ENCODE measurements at places on chromosomes 4 and X.

DNA sequence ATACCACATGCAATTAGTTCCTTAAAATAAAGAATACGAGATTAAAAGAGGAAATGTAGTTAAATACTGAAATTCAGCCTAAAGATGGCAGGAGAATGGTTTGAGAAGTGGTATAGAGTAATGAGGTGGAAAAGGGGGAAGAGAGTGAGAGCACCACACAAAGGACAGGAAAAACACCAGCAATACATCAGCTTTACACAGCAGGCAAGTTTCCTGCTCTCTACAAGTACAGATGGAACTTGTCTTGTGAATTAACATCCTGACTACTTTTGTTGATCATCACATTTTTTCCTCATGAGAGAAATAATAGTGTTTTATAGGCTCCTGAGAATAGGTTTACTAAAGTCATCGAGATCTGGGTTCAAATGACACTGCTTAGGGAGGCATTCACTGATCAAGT, 2.9 kb upstream of the UNC5C start:
- DNase-seq = no peak

DNA sequence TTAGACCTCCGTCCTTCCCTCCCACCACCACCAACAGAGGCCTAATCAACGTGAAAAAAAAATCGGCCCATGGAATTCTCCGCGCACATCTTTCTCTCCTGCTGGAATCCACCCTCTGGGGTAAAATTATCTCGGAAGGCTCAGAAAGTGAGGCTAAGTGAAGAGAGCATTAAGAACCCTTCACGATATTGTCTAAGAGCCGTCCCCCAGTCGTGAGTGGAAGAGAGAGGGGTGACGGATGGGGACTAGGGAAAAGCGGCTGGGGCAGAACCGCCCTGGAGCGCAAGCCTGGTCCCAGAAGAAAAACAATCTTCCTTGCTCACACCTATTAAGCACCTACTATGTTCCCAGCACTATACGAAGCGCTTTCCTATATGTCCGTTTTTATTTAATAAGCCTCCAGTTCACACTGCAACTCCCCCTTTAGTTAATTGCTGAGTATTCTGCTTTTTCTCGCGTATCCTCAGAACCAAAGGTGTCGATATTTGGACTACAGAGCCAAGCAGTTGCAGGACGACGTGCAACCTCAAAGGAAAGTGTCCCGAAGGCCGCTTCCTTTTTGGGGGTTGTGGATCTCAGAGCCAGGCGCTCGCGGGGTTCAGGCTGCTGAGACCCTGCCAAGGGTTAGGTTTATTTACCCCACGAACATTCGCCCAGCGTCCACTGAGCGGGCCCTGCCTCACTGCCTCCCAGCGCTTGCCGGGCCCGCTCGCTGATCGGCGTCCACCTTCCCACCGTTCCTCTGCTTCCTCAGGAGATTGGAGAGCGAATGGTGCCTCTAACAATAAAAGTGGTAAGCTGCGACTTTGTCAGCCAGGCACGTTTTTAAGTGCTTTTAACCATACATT, 889 bp downstream of the MGARP start:
- no peak for DNase-seq

DNA sequence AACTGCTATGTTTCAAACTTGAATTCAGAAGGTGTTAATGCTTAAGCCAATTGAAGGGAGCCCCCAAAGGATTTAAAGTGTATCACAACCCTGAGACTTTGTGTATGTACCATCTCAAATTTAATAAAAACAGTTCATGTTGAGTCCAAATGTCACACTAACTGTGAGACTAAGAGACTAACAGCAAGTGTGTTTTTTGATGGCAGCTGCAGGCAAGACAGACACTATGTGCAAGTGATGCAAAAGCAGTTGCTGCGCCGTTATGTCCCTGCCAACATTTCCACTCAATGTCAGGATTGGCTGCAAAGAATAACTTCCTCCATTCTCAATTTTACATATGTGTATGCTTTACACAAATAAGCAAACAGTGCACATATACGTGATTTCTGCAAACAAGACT, 594.6 kb downstream of the IL15 start:
- no peak for DNase-seq

GRCh38 chr4:139957065-139957464, 196.9 kb downstream of the MAML3 start:
- no peak for DNase-seq

GRCh38 chr4:87848622-87849351, 16.0 kb downstream of the MEPE start:
- DNase-seq = peak; percentile 43

DNA sequence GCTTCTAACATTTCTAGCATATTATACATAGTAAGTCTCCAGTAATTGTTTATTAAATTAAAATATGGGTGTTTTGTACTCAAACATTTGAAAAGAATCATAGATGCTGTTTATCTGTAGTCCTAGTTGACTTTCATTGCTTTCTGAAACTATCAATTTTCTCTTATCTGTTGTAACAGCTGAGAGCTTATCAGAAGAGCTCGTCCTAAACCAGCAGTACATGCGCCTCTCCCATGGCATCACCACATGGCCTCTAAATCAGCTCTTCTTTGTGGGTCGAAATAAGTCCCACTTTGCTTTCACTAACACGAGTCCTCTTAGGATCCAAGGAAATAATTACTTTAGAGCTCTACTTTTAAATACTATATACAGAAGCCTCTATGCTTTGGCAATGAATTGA, 55.1 kb downstream of the PPP3CA start:
- no peak for DNase-seq

DNA sequence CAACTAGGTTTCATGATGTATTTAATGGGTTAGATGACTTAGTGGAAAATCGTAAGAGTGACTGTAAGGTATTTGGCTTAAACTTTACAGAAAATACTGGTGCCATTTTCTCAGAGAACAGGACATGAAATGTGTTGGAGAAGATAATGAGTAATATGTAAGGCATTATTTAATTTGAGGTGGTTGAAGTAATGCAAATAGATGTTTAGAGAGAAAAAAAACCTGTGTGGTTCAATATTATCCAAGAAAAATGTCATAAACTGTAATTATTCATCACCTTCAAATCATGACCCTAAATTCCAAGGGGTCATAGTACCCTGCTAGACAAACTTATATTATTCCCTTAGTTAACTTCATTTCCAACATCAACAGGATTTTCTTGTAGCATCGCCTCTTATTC, 171.7 kb downstream of the EPHA5 start:
- no peak for DNase-seq

- DNase-seq = peak; percentile 35
These were observed 9.6 kb upstream of the TMA16 start for GRCh38 chr4:163484906-163485305.

Data from GM13977 (cell line).